DMS153 (cell line): ENCODE measurements at places on chromosomes 7 and 10.

DNA sequence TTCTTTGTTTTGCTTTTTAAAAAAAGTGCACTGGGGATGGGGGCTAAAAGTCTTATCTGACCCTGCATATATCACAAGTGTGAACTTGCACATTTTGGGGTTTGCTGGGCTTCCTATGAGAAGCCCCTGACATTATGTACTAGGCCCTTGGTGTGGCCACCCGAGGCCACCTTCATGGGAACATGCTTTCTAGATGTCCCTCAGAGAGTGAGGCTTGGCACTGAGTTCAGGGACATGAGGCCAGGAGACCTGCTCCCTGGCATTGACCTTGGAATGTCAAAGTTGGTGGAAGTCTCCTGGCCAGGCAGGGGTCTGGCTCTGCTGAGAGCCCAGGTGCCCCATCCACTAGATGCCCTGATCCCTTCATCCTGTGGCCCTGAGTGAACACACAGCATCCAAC, 536.2 kb downstream of the TCERG1L start:
- no peak for DNase-seq

GRCh38 chr10:11517150-11517549, 94.3 kb downstream of the USP6NL start:
- no peak for DNase-seq

DNA sequence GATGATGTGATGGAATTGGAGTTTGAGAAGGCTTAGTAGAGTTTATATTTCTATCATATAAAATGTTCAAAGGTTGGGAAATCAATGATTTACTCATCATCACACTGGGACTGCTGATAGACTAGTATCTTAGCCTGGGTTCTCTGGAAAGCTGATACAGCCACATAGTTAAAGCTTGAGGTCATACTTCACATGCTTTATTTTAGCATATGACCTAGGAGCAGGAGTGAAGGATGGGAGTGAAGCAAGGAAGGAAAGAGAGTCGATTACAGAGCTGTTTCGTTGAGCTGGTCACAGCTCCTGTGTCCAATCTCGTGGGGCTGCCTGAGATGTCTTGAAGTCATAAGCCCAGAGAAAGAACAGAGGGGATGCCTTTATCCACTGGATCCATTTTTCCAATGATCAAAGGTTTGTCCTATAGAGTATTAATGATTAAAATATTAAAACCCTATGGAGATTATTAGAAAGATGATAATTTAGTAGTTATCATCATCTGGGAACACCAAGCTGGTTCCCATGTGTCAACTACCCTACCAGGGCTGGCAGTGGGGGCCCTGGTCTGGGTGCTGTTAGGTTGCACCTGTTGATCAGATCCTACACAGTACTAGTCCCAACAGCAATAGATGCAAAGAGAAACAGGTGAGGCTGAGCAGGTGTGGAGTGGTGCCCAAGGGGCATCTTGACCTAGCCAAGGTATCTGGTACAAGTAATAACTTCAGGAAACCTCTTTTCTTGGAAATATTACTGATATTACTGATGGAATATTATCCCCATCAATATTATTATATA, 77.8 kb downstream of the BAMBI start:
- DNase-seq, result no peak

GRCh38 chr10:88521791-88522190, 61.3 kb downstream of the RNLS start:
- DNase-seq, result no peak

DNA sequence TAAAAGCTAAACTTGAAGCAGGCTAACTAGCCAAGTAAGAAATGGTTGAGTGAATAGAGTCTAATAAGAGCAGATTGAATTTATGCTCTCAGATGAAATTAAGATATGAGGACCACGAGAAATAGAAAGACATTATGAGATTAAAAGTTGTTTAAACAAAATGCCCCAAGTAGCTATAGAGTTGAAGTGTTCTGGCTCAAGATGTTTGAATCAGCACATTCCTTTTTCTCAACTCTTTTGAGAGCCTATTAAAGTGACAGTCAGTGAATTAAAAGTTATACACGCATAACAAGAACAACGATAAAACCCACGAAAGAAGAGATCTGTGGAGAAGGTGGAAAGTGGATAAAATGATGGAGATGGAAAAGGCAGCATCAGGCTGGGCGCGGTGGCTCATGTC, 322.2 kb upstream of the ANKRD30A start:
- no peak for DNase-seq
